ENCODE measurements at places on chromosomes 2 and 18.

GRCh38 chr18:12015416-12016062 lies 34.2 kb downstream of the IMPA2 start:
- no peak for DNase-seq

DNA sequence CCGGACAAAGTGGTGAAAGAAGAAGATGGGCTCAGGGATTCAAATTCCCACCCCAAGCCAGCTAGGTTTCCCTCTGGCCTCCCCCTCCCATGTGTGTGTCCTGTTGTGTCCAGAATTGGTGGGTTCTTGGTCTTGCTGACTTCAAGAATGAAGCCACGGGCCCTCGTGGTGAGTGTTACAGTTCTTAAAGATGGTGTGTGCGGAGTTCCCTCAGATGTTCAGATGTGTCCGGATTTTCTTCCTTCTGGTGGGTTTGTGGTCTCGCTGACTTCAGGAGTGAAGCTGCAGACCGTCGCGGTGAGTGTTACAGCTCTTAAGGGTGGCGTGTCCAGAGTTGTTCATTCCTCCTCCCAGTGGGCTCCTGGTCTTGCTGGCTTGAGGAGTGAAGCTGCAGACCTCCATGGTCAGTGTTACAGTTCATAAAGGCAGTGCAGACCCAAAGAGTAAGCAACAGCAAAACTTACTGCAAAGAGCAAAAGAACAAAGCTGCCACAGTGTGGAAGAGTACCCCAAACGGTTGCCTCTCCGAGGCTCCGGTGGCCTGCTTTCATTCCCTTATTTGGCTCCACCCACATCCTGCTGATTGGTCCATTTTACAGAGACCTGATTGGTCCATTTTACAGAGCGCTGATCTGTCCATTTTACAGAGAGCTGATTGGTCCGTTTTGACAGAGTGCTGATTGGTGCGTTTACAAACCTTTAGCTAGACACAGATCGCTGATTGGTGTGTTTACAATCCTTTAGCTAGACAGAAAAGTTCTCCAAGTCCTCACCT lies 37.7 kb upstream of the KLF11 start:
- DNase-seq, result no peak

DNA sequence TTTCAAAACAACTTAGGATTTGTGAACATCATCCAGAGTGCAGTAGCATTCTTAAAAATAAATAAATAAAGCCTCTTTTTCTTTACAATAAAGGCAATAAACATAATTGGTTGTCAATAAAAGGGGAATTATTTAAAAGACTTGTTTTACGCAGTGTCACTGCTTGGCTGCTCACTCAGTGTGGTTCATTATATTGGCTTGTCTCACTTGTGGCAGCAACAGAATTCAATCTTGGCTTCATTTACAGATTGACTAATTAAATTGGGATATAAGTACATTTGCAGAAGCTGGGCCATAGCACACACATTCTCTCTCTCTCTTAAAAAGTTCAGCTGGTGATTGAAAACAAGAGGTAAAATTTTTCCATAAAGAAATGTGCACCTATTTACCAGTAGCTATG lies 1027.6 kb downstream of the LRP1B start:
- DNase-seq, result no peak

GRCh38 chr18:28175150-28175929 lies 1.6 kb downstream of the CDH2 start:
- DNase-seq, result no peak

GRCh38 chr2:125169764-125170146 lies 1144.7 kb downstream of the CNTNAP5 start:
- no peak for DNase-seq

- DNase-seq, result no peak
Observed at GRCh38 chr2:30706534-30707303, 100.5 kb downstream of the CAPN13 start.

GRCh38 chr2:239882331-239882732 lies 142.8 kb downstream of the NDUFA10 start:
- DNase-seq, result peak; percentile 62

Measured in LNCaP clone FGC (cell line).